BJ (cell line): ENCODE measurements at places on chromosomes 4 and X. TPM values are rescaled to one million over a fixed set of nuclear protein-coding genes. Genes with fewer than 3 reads are reported as not detected.
A peak's percentile ranks its signal among the peaks of the same experiment; 100 is the strongest.

DNA sequence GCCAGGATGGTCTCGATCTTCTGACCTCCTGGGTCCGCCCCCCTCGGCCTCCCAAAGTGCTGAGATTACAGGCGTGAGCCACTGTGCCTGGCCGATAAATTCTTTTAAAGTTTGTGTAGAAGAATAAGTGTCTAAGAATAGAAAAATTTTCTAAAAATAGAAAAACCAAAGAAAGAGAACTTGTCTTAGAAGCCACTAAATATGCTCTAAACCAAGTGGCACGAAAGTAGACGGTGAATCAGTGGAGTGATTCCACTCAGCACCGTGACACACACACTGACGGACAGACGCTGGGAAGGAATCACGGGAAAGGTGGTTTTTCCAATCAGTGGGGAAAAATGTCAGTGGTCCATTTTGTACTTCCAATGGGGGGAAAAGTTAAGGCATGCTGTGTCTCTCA, 72.7 kb upstream of the PSAPL1 start:
- DNase-seq, result no peak

The TLR10 gene
- polyA plus RNA-seq, result not detected in 2 replicates

DNA sequence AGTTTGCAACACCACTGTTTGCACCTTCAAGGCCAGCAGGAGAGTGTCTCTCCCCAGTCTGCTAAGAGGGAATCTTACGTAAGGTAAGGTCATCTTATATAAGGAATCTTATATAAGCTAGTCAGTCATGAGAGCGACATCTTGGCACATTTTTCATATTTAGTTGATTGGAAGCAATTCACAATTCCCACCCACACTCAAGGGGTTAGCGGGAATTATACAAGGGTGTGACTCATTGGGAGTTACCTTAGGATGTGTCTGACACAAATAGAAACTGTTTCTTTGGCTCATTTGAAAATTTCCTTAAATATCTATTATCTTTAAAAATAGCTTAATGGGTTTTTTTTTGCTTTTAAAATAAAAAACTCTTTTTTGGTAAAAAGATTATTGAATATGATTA, 62.1 kb upstream of the GRPR start:
- DNase-seq, result no peak

The RHOXF2 gene
- not detected in 2 replicates for polyA plus RNA-seq

The RAB33A gene
- 4.6 and 5.1 TPM in 2 replicates for polyA plus RNA-seq

DNA sequence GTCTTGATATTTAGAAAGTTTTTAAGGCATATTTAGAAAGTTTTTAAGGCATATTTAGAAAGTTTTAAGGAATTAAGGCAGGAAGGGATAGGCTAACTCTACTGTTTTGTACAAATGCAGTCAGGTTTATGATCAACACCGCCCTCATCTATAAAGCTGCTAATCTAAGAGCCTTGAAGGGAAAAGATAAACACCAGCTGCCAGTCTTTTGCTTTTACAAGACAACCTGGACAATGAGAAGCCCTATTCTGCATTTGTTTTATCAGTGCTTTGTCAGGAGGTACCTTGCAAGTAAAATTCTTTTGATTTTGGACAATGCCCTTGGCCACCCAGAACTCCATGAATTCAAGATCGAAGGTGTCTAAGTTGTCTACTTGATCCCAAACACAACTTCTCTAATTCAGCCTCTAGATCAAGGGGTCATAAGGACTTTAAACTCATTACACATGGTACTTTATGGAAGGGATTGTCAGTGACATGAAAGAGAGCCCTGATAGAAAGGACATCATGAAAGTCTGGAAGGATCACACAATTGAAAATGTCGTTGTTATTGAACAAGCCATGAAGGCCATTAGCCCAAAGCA, 39.8 kb downstream of the IL15 start:
- no peak for DNase-seq

DNA sequence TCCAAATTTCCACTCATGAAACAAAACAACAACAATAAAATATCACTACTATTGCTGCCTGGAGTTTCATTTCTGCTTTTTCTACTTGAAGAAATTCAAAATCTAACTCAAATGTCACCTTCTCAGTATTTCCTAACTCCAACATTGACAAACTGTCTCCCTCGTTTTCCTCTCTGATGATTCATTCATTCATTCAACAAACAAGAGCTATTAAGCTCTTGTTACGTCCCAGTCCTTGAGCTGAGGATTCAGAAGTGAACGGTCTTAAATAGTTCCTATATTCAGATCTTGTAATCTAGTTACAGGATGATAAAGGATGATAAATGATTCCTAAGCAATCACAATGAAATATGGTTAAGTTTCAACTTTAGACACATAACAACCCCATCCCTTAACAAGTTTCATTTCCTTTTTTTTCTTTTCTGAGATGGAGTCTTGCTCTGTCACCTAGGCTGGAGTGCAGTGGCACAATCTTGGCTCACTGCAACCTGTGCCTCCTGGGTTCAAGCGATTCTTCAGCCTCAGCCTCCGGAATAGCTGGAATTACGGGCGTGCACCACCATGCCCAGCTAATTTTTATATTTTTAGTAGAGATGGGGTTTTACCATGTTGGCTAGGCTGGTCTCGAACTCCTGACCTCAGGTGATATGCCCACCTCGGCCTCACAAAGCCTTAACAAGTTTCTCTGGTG, 1.7 kb downstream of the SLC9B2 start:
- no peak for DNase-seq

GRCh38 chr4:80173401-80173800, 23.9 kb upstream of the PRDM8 start:
- DNase-seq, result no peak

GRCh38 chr4:33453916-33454315, 2733.7 kb downstream of the PCDH7 start:
- no peak for DNase-seq

DNA sequence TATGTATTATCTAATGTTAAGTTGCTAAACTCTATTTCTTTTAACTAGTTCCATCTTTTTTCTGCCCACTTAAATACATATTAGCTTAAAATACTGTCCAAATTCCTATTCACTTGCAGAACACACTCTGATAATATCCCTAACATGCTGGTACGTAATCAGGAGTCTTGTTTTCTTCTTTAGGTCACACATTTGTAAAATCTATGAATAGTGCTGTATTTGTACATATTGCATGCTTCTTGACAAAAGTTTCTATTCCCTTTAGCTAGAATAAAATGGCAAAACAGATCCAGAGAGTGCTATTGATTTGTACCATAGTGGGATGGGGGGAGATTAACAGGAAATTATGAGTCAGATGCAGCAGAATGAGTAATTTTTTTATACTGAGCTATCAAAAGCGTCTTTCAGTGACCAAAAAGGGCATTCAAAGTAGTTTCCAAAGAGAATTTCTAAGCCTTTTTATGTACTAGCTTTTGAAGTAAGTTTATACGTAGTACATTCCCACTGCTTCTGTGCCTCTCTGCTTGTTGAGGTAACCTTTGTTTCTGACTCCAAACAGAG, 126.5 kb downstream of the PTPN13 start:
- no peak for DNase-seq

DNA sequence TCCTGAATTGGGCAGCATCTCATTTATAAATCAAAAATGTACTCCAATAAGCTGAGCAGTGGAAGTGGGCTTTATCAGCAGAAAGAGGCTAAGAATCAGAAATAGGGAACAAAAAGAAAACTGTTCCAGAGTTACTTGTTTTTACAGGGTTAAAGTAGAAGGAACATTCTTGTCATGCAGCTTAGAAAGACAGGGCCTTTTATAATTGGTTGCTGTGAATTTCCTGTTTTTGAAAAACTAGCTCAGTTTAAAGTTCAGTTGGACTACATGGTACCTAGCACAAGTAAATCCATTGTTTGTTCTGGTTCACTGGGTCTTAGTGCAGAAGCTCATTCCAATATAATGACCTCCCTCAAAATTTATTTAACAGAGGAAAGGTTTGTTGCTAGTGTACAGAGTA, 200.8 kb downstream of the GRIA2 start:
- DNase-seq, result no peak

The UGT2B28 gene
- not detected in 2 replicates for polyA plus RNA-seq

GRCh38 chr4:107931775-107932321, 499 bp downstream of the CYP2U1 start:
- no peak for DNase-seq

DNA sequence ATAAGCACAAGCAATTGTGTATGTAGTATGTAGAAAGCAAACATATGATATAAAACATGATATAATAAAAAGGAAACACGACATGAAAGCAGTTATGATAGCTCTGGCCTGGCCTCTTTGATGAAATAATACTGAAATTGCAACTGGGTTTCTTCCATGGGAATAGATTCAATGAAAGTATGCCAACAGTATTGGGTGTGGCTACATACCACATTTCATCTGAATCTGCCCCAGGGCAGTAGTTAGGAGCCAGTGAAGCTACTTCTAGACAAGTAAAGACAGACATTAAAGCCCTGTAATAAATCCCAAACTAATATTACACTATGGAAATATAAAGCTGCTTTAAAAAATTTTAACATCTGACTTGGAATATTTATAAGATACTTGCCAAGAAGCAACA, 207.3 kb downstream of the FBXW7 start:
- peak; percentile 38 for DNase-seq

The FRMD7 gene
- not detected in 2 replicates for polyA plus RNA-seq

The SCARB2 gene
- polyA plus RNA-seq, result 65.3 and 120 TPM in 2 replicates

- no peak for DNase-seq
Observed at GRCh38 chr4:105569057-105569865, 16.8 kb downstream of the ARHGEF38 start.
